Activated CD4-positive, alpha-beta T cell treated with anti-CD3 and anti-CD28 coated beads, Interleukin-2, amount 50 U/mL, for 1 hour (primary cell): ENCODE measurements at places on chromosomes 2 and 18.

- no peak for DNase-seq
Observed at GRCh38 chr2:176614930-176615329, 345.7 kb downstream of the MTX2 start.

DNA sequence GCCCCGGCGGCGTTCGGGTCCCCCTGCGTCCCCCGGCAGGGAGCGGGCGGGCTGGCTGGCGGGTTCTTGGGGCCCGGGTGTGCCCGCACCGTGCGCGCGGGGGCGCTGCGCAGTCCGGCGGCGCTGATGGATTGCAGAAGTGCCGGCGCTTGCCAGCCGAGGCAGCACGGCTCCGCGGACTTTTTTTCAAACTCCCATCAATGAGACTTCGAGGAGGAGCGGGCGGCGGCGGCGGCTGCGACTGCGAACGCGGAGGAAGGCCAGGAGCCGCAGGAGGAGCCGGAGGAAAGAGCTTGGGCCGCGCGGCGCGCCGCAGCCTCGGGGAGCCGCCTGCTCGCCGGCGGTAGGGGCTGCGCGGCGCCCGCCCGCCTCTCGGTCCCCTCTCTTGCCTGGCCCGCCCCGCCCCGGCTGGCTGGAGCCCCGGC lies at the start of gene GLI2:
Gene GLI2 (plus strand): TSS at position 123 of the 425 bp plus-strand sequence. CDS start 61,453 bp downstream, outside the sequence.
- DNase-seq = no peak

- DNase-seq = no peak
Observed at GRCh38 chr18:34651586-34652369, 58.3 kb upstream of the DTNA start.

DNA sequence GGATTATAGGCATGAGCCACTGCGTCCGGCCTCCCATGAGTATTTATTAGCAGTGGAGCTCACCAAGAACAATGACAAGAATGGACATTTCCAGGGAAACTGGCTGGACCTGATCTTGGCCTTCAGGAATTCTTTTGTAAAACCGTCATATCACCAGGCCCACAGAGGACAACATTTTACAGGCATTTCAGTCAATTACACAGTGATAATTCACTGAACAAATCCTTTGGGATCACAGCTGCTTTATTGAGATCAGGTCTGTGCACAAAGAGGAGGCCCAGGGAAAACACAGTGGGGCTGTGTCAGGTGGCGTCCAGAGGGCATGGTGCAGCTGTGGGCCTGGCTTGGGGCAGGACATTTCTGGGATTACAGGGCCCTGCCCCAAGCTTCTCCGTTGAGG lies 30.1 kb upstream of the GTF2A1L start:
- no peak for DNase-seq

DNA sequence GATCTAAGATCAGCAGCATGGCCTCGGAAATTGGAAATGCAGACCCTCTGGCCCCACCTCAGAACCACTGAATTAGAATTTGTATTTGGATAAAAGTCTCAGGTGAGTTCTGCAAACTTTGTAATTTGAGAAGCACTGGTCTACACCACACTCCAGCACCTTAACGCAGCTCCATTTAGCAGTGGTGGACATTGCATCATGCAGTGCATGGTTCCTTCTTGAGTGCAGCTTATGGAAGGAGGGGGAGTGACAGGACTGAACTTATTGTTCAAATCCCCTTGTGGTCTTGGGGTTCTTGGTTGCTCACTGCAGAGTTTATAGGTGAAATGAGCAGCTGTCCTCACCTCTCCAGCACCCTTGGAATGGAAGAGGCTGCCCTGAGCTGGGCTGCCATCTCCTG lies 17.4 kb upstream of the STEAP3 start:
- no peak for DNase-seq

DNA sequence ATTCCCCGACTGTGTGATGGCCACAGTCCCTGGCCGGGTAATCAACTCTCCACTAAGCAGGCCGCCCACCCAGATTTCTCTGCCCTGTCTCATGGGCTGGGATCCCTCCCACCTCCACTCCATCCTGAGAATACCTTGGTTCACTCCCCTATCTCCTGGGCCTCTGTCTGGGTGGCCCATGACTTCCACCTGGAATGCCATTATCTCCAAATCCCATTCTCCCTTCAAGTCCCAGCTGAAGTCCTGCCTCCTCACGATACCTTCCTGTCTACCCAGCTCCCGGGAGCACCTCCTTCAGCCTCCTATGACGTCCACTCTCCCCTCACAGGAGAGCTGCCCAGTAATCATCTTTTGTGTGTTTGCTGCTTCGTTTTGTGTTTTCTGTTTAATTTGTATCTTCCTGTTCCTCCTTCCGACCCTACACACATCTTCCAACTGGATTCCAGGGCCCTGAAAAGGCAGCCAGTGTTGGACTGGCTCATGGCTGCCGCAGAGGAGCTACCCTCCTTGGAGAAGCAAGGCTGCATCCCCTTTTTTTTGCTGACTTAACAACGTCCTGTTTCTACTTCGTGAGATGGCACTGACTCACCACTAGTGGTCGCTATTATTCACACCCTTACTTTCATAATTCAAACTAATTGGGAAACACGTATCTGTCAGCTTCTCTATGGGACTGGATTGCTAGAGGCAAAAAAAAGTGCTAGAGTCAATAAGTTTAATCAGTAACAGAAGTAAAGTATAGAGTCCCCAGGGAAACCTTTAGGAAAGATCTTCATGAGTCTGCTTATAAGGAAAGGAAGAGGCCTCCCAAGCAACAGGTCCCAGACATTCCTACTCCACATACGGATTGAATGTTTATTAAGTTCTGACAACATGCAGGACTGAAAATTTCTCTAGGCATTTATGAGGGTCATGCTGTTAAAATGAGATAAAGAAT lies 171.9 kb upstream of the GATA6 start:
- no peak for DNase-seq
